ENCODE measurements at places on chromosomes 12 and 14.

DNA sequence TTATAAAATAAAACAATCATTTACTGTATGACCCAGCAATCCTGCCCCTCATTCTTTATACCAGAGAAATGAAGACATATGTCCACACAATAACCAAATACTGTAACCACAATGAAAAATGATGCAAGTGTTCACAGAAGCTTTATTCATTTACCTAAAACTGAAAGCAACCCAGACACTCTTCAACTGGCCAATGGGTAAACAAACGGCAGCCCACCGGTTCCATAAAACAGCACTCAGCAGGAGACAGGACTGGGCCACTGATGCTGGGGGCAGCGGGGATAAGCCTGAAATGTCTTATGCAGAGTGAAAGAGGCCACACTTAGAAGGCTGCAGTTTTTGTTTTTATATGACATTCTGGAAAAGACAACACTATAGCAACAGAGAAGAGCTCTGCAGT is 15.1 kb downstream of the DDX51 start:
- DNase-seq, result no peak

- no peak for DNase-seq
Measured at GRCh38 chr14:79285263-79285662, 926.0 kb downstream of the DIO2 start.

DNA sequence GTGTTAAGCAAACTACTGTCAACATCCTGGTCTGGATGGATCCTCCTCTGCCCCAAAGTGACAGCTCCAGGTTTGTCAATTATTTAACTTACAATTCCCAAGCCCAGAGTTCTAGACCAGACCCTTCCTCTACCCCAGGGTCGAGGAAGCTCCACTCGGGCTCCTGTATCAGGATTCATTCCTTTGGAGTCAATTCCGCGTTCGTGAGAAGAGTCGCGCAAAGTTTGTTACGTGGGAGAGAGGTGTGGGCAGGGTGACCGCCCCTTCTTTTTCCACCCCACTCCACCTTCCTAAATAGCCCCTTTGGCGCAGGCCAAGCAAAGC is 479 bp downstream of the SEL1L start:
- DNase-seq, result no peak

GRCh38 chr14:77320238-77320935 is at the start of gene POMT2:
TSS of gene POMT2 (minus strand) at chr14:77320883. CDS start at chr14:77320681, 202 bp downstream.
- peak; percentile 95 for DNase-seq

DNA sequence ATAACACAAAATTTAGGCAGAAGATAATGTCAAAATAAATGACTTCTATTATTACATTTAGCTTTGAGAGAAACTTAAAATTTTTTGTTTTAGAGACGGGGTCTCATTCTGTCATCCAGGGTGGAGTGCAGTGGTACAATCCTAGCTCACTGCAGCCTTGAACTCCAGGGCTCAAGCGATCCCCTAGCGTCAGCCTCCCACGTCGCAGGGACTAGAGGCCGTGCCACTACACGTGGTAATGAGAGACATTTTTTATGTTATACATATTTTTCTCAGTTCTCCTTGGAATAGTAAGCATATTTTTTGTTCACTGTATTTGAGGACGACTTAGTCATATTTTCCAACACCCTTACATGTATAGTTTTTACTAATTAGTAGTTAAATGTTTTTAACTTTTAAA is 21.5 kb upstream of the NUDT4 start:
- DNase-seq, result no peak

- no peak for DNase-seq
Measured at GRCh38 chr12:40238266-40238902, 13.6 kb downstream of the LRRK2 start.

DNA sequence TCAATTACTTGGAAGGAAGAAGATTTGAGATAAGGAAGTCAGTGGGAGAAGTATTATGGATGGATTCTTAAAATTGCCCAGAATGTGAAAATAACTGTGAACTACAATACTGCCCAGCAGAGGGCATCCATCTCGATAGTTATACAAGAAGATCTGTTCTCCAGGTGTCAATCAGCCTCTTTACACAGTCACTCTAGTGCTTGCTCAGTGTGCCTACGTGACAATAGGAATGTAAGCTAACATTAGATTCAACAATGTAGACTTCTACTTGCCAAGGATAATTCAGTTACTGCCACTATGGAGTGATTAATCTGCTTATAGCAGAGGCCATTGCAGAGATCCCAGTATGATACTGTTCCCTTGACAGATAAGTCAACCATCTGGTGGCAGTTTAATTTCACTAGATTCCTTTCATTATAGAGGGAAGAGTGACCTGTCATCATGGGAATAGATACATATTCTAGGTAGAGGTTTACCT is 10.6 kb upstream of the MAP4K5 start:
- peak; percentile 75 for DNase-seq

GRCh38 chr14:94093418-94093817 is 12.3 kb downstream of the IFI27L1 start:
- DNase-seq, result no peak

GRCh38 chr12:40013847-40014246 is 92.0 kb downstream of the SLC2A13 start:
- no peak for DNase-seq

DNA sequence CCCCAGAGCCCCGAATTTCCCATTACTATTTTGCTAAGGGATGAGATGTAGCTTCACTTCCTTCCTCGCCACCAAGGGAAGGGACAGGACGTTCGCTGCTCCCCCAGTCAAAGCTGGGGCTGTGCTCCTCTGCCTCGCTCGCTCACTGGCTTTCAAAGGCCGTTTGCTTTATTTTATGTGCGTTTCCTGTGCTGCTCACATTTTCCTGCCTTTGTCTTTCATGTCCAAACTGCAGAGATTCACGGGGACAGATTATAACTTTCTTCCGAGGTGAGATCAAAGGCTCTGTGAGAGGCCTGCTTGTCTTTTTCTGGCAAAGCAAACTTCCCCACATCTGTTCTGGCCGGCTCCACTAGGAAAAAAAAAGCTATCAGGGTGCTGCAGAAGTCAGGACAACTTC is 76.0 kb upstream of the FZD10 start:
- DNase-seq, result no peak

DNA sequence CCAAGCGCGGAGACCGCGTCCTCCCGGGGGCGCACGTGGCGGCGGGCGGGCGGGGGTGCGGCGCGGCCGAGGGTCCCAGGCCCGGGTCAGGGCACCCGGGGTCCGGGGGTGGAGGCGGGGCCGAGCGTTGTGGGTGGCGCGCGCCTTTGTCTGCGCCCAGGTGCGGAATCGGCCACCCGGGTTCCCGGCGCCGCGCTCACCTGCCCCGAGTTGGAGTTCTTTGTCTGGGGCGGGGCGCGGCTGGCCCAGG is 50.1 kb downstream of the LRCOL1 start:
- peak; percentile 42 for DNase-seq

DNA sequence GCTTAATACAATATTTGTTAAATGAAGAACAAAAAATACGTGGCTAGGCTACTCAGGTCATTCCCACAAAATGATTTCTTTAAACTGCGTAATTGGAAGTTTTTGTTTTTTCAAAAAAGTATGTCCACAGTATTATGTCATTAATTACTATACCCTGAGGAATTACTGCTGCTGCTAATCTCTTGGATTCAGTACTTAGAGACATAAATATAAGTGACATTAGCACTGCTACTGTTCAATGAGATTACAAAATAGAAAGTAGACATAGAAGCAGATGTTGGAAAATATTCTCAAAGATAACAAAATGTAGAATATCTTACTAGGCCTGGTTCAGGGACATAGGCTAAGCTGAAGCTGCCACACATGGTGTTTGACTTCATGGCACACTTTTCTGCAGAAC is 36.3 kb downstream of the HMGA2 start:
- no peak for DNase-seq

GRCh38 chr12:1608713-1609119 is 14.3 kb upstream of the FBXL14 start:
- no peak for DNase-seq

DNA sequence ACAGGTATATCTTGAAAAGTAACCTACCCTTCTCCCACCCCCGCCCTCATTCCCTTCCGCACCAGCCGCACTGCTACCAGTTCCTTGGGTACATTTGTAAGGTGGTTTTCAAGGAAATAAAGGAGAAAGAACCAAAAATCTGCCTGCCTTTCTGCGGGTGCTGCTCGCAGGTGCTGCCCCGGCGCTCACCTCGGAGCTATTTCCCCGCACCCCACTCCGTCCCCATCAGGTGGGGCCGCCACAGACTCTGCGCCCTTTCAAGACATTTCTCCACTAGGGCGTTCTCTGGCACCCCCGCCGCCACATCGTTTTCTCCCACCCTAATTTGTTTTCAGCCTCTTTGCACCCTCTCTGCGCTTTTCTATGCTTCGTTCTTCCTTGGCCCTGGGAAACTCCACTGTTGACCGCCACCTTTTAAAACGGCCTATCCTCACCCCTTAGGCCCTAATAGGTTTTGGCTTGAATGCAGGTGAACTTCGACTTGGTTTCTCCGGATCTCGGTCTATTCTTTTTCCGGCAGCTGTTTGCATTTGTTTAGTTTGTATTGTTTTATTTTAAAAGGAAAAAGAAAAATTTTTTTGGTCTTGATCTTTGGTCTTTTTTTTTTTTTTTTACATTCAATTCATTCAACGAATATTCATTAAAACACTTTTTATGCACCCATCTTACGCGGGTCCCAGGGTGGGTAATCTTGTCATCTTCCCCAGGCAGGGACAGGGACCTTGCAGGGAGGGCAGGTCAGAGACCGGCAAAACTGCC is 3.0 kb downstream of the VSX2 start:
- no peak for DNase-seq

Measured in NCI-H2081 (cell line).